ENCODE measurements at places on chromosomes 2 and 18. TPM values are rescaled to one million over a fixed set of nuclear protein-coding genes. Genes with fewer than 3 reads are reported as not detected.

PAIP2B gene
- total RNA-seq, result 6.3 TPM

- H3K36me3 ChIP-seq, result no peaks in the 10 kb centered on the region
- no peak overlapping the region for H3K27ac ChIP-seq
- no peaks in the 10 kb centered on the region for H3K4me1 ChIP-seq
- H3K27me3 ChIP-seq, result no peaks in the 10 kb centered on the region
- H3K4me3 ChIP-seq, result no peak overlapping the region
- no peak for DNase-seq
Measured at GRCh38 chr2:60707750-60708371, 48.2 kb upstream of the PAPOLG start.

DPY30 gene
- 53.7 TPM for total RNA-seq

DNA sequence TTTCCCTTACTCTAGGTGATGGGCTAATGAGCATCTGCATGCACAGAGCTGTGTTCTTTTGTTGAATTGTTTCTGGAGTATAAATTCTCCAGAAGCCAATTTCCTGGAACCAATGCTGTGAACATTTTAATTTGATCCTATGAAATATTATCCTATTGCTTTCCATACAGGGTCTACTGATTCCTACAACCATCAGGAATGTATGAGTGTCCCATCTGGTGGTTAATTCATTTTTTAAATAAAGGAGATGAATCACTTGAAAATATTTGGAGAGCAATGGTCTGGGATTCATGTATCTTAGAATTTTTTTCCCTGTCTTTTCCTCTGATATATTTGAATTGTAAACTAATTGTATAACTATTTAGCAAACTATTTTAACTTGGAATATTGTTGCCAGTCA is 14.0 kb downstream of the KIF5C start:
- H3K4me3 ChIP-seq, result no peak overlapping the region
- H3K36me3 ChIP-seq, result no peaks in the 10 kb centered on the region
- DNase-seq, result no peak
- no peaks in the 10 kb centered on the region for H3K4me1 ChIP-seq
- no peak overlapping the region for H3K27ac ChIP-seq

CERKL gene
- 0.29 TPM for total RNA-seq

GRCh38 chr2:188851826-188852225 is 122.3 kb upstream of the COL3A1 start:
- no peak overlapping the region for H3K27ac ChIP-seq
- no peak overlapping the region for H3K4me3 ChIP-seq
- H3K4me1 ChIP-seq, result no peaks in the 10 kb centered on the region

DNA sequence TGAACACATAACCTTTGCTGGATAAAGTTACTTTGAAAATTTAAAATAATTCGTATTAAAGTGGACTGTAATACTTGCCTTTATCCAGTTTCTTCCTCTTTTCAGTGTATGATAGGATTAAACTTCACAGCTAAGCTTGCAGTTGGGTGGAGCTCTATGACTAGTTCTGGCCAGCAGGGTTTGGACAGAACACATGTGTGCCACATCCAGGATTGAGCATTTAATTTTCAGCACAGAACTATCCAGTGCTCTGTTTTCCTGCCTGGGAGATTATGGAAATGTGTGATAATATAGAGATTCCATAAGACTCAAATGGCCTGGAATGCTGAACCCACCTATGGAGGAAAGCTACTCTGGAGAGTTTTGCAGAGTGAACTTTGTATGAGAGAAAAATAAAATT is 200.2 kb downstream of the OSR1 start:
- H3K27me3 ChIP-seq, result no peaks in the 10 kb centered on the region
- no peak overlapping the region for H3K27ac ChIP-seq
- no peaks in the 10 kb centered on the region for H3K4me1 ChIP-seq
- no peak overlapping the region for H3K4me3 ChIP-seq
- H3K36me3 ChIP-seq, result no peaks in the 10 kb centered on the region

RNPEPL1 gene
- 88.6 TPM for total RNA-seq

DNA sequence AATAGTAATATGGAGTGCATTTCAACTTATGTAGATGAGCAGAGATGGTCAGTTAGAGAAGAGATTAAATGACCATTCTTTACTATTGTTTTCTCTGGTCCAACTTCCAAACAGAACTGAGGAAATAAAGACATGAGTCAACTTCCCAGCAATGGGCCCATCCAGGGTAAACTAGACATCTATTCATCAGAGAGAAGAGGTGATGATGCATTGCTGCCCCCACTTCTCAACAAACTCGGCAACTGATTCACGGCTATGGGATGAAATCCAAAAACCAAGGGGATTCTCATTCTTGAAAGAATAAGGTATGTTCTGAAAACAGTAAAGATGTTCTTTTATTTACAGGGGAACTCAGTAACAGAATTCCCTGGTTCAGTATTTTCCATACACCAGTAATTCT is 190.7 kb downstream of the RDH14 start:
- no peak overlapping the region for H3K4me3 ChIP-seq
- DNase-seq, result no peak
- no peak overlapping the region for H3K27ac ChIP-seq
- no peaks in the 10 kb centered on the region for H3K4me1 ChIP-seq

DNA sequence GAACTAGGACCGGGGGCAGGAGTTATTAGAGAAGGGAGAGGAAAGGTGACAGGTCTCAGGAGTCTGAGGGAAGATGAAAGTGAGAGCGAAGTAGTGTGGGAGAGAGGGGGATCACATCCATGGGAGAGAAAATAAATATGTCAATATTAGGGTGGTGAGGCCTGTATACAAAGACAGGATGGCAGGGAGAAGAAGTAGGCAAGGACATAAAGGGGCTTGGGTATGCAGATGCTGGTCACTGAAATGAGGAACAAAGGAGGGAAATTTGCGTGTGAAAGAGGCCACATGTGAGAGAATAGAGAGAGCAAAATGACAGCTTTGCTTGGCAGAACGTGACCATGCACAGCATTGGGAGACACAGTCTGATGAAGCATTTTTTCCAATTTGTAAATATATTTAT is 13.6 kb downstream of the METAP1D start:
- no peak overlapping the region for H3K4me3 ChIP-seq
- H3K36me3 ChIP-seq, result no peaks in the 10 kb centered on the region
- no peak for DNase-seq

- no peaks in the 10 kb centered on the region for H3K36me3 ChIP-seq
- H3K4me1 ChIP-seq, result no peaks in the 10 kb centered on the region
- no peak for DNase-seq
- H3K27me3 ChIP-seq, result no peaks in the 10 kb centered on the region
- H3K4me3 ChIP-seq, result no peak overlapping the region
Measured at GRCh38 chr2:236964291-236964690, 121.4 kb upstream of the COPS8 start.

DNA sequence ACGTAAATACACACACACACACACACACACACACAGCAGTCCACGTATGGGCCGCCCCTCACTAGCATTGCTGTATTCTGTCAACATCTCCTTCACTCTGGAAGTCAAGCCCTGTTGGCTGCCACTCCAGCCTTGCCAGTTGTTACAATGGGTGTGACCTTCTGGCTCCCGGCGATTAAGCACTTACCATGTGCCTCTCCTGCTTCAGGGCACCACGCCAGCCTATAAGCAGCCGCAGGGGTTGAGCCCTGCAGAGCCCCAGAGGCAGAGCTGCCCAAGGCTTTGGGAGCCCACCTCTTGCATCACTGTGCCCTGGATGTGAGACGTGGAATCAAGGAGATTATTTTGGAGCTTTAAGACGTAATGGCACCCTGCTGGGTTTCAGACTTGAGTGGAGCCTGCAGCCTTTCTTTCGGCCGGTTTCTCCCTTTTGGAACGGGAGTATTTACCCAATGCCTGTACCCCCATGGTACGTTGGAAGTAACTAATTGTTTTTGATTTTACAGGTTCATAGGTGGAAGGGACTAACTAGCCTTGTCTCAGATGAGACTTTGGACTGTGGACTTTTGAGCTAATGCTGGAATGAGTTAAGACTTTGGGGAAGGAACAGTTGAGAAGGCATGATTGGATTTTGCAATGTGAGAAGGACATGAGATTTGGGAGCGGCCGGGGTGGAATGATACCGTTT is 54.5 kb upstream of the ROCK2 start:
- H3K27ac ChIP-seq, result no peak overlapping the region
- no peaks in the 10 kb centered on the region for H3K36me3 ChIP-seq
- H3K4me1 ChIP-seq, result no peaks in the 10 kb centered on the region

DNA sequence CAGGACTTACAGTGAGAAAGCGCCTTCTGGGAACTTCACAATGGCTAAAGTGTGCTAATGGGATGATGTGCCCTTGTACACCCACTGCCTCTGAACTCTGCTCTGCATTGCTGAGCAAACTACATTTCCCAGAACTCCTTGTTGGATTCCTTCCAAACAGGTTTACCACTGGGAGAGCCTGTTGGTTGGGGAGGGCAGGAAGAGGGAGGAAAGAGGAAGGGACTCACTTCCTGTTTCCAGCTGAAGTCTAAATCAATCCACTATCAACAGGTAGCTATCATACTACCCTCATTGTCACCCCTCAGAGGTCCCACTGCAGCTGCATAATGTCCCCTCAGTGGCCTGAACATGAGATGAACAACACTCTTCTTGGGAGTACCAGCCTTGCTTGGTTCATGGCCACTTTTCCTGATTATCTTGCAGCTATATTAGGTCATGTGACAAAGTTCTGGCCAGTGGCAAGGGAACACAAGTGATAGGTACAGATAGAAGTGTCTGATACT is 109.7 kb downstream of the MSH2 start:
- no peak for DNase-seq
- no peak overlapping the region for H3K4me3 ChIP-seq
- H3K4me1 ChIP-seq, result no peaks in the 10 kb centered on the region
- H3K27ac ChIP-seq, result no peak overlapping the region
- H3K27me3 ChIP-seq, result no peaks in the 10 kb centered on the region

DNA sequence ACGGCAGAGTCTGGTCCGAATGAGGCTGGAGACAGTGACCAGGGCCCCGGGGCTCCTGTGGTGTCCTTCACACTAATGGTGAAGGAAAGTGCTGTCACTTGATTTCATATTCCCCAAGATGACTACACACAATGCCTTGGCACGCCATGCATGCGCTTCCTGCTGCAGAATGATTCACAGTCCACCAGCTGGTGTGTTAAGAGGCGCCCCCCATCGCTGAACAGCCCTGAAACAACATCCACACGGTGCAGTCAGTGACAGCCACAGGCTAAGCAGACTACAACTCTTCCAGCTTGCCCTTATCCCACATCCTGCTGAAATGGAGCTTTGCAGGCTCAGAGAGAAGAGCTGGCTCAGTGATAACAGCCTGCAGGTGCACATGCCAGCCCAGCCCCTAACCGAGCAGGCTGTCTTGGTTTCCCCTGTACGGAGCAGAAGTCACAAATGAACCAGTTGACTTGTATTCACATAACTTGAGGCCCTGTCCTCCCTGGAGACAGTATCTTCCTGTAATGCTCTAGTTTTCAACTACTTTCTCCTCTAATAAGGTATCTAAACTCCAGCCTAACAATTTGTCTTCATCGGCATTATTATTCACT is 24.3 kb upstream of the CDH20 start:
- no peak overlapping the region for H3K4me3 ChIP-seq
- no peaks in the 10 kb centered on the region for H3K36me3 ChIP-seq
- H3K4me1 ChIP-seq, result no peaks in the 10 kb centered on the region
- DNase-seq, result no peak
- H3K27ac ChIP-seq, result no peak overlapping the region

CD8B2 gene
- not detected for total RNA-seq

UGT1A8 gene
- total RNA-seq, result not detected

DNA sequence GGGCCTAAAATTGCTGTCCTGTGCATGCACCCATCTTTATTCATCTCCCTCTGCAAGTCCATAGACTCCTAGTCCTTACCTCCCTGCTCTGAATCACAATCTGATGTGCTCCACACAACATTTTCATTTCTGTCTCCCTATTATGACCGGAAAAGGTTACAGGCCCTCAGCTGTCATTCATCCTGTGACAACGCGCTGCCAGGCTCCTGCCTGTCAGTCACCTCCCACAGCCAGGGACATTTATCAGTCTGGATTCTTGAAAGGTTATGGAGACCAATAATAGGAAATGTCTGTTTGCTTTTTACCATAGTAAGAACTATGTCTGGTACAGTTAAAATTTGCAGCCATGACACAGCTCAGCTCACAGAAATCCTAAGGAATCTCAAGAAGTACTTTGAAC is 197.1 kb downstream of the RDH14 start:
- H3K4me1 ChIP-seq, result no peaks in the 10 kb centered on the region
- no peak overlapping the region for H3K4me3 ChIP-seq
- H3K27me3 ChIP-seq, result no peaks in the 10 kb centered on the region
- no peak overlapping the region for H3K27ac ChIP-seq
- H3K36me3 ChIP-seq, result no peaks in the 10 kb centered on the region
- no peak for DNase-seq

DNA sequence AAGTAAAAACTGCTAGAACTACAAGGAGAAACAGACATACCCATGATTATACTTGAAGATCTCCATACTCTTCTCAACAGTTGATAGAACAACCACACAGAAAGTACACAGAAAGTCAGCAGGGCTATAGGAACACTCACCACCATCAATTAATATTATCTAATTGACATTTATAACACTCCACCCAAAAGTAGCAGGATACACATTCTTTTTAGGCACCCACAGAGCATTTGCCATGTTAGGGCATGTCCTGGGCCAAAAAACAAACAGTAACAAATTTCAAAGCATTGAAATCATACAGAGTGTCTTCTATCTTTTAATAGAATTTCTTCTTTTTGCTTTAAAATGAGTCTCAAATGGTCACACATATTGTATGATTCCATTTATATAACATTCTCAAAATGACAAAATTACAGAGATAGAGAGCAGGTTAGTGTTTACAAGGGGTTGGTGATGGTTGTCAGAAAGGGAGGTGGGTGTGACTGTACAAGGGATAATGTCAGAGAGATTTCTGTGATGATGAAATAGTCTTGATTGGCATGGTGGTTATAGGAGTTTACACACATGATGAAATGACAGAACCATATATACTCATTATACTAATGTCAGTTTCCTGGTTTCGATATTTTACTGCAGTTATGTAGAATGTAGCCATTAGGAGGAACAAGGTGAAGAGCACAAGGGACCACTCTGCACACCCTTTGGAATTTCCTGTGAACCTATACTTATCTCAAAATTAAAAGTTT is 82.8 kb downstream of the NCK2 start:
- H3K4me3 ChIP-seq, result no peak overlapping the region
- DNase-seq, result no peak
- no peak overlapping the region for H3K27ac ChIP-seq
- H3K27me3 ChIP-seq, result no peaks in the 10 kb centered on the region
- H3K4me1 ChIP-seq, result no peaks in the 10 kb centered on the region
- H3K36me3 ChIP-seq, result no peaks in the 10 kb centered on the region

DNA sequence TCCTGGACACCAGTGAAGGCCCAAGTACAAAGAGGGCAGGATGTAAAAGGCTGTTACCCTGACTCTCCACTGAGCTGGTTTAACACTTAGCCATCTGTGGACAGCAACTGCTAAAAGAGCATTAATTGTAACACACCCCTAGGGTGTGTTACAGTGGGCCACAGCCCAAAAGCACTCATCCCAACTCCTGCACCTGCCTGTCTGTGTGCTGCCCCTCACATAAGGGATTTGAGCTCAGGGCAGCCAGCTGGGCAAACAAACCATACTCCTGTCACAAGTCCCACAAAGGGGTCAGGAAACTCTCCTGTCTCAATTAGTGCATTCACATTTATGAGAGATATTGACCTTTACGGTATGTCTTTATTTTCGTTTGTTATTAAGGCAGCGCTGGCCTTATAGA is 833.1 kb upstream of the NXPH2 start:
- H3K36me3 ChIP-seq, result no peaks in the 10 kb centered on the region
- no peak overlapping the region for H3K4me3 ChIP-seq
- H3K27ac ChIP-seq, result no peak overlapping the region

Data from upper lobe of right lung (tissue), 1 donor.